Colonic mucosa (tissue), 4 donors: ENCODE measurements at places on chromosomes 4 and X. TPM values are rescaled to one million over a fixed set of nuclear protein-coding genes. Genes with fewer than 3 reads are reported as not detected.

The SPCS3 gene
- total RNA-seq: 147 TPM

The GPR34 gene
- total RNA-seq: 4.7 TPM

The SASH3 gene
- 4.5 TPM for total RNA-seq

The SMARCA5 gene
- total RNA-seq: 41.2 TPM

The NPNT gene
- 30.9 TPM for total RNA-seq

The NSUN7 gene
- 11.2 TPM for total RNA-seq

The RASL11B gene
- 0.35 TPM for total RNA-seq

The PCDH7 gene
- 4.7 TPM for total RNA-seq

The TASL gene
- 0.49 TPM for total RNA-seq

The MAGED4B gene
- 4.1 TPM for total RNA-seq

The HELQ gene
- 11.7 TPM for total RNA-seq

The SLC25A43 gene
- total RNA-seq: 19.1 TPM

The FDCSP gene
- total RNA-seq: 0.49 TPM

The SLC6A14 gene
- 1.8 TPM for total RNA-seq

The ZAR1 gene
- not detected for total RNA-seq

The H2BW1 gene
- total RNA-seq: not detected

The MAGEA3 gene
- total RNA-seq: not detected

The EXOC1L gene
- not detected for total RNA-seq

The FAM149A gene
- total RNA-seq: 16.6 TPM

The ARR3 gene
- not detected for total RNA-seq

The RNF175 gene
- total RNA-seq: not detected

The SSX2 gene
- total RNA-seq: not detected
